ENCODE measurements at places on chromosomes 1 and 21.

GRCh38 chr1:214198571-214198970 lies 82.4 kb upstream of the SMYD2 start:
- DNase-seq: no peak

GRCh38 chr1:244403431-244403830 lies 48.3 kb downstream of the ADSS2 start:
- DNase-seq: no peak

GRCh38 chr1:198496216-198497143 lies 44.0 kb downstream of the ATP6V1G3 start:
- DNase-seq: no peak

- no peak for DNase-seq
These were observed 152.7 kb upstream of the NEGR1 start for GRCh38 chr1:72435025-72435424.

- DNase-seq: no peak
These were observed 17.1 kb downstream of the EPHA2 start for GRCh38 chr1:16138772-16139221.

- DNase-seq: no peak
These were observed 1280.2 kb downstream of the NCAM2 start for GRCh38 chr21:22278366-22278765.

- DNase-seq: no peak
These were observed 76.8 kb downstream of the KCNJ15 start for GRCh38 chr21:38333301-38334272.

- no peak for DNase-seq
These were observed 10.9 kb downstream of the AKNAD1 start for GRCh38 chr1:108845991-108846390.

DNA sequence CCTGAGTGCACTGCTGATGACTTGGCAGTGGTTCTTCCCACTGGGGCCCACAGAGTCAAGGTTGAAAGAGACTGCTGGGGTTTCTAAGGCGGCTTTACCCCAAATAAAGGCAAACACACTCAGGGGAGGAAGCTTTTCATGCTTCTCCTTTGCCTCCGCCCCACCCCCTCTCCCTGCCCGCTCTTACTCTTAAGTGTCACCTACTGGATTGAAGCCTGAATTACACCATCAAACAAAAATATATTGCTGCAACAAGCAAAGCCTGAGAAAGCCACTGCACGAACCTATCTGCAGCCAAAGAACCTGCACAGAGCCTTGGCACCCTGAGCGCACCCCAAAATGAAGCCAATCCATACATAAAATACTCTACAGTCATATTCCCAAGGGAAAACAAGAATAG lies 63.1 kb downstream of the PTGFR start:
- DNase-seq: no peak
